ENCODE measurements at places on chromosomes 1 and 21.

DNA sequence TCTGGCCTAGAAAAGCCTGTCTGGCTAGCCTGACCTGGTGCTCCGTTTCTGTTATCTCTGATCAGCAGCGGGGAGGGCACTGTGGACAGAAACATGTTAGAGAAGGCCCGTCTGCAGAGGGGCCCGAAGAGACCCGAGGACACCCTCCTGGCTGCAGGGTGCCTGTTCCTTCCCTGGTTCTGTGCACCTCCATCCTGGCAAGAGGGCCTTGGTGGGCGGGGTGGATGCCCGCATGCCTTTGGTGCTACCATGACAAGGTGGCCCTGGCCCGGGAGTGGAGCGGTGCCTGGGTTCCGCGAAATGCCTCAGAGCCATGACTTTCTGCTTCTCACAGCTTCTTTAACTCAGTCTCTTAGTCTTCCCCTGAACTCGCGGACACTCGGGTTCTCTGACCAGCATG lies 233.6 kb downstream of the CAMTA1 start:
- DNase-seq, result no peak

DNA sequence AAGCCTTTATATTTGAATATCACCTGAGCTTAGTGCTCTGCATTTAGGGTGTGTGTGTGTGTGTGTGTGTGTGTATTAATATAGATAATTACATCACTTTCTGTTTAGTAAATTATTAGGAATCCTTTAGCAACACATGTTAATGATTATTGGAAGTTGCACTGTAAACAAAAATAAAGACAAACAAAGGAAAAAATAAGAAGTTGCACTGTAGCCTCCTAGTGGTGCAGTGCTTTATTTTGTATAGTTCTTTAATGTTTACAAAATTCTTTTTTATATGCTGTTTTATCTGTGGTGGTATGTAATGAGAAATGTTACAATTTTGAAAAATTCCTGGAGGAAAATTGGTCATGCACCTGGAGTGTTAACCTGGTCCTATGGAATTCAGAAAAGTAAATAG lies 69.2 kb downstream of the UBE4B start:
- no peak for DNase-seq

- no peak for DNase-seq
Observed at GRCh38 chr21:31041295-31042079, 3.2 kb upstream of the KRTAP19-8 start.

DNA sequence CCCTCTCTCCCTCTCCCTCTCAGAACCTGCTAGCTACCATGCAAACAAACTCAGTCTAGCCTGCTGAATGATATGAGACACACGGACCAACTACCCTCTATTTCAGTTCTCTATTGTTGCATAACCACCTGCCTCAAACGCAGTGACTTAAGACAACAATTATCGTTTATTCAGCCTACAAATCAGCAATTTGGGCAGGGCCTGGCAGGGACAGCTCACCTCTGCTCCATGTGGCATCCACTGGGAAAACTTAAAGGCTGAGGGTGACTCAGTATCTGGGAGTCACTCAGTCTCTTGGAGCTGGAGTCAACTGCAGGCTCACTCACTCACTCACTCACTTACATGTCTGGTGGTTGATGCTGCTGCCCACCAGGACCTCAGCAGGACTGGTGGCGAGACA lies 121.3 kb downstream of the SEC16B start:
- no peak for DNase-seq

- DNase-seq, result no peak
Observed at GRCh38 chr1:197619008-197619640, 156.2 kb downstream of the DENND1B start.

- no peak for DNase-seq
Observed at GRCh38 chr1:151491641-151492040, 19.5 kb upstream of the CGN start.

GRCh38 chr1:38528623-38529022 lies 330.9 kb downstream of the RRAGC start:
- DNase-seq, result no peak

DNA sequence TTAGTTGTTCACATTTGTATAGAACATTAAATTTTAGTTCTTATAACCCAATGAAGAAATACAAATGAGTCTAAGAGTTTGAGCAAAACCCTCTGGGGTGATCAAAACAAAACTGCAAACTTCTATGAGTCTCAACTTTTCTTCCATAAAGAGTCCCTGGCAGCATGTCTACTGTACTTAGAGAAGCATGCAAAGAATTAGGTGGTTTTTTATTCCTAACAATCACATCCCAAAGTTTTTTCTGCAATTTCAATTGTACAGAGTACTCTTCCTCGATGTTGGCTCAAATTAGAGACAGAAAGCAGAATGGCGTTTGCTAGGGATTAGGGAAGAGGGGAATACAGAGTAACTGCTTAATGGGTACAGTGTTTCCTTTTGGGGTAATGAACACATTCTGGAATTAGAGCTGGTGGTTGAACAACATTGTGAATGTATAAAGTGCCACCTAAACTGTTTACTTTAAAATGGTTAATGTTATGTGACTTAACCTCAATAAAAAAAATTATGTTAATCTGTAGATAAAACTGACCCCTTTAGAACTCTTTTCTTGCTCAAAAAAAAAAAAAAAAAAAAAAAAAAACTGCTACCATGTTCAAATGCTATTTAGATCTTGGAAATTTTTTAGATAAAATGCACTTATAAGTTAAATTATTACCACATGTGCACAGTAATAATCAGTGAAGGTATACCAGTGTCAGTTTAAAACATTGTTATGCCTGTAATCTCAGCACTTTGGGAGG lies 4.8 kb downstream of the RC3H1 start:
- no peak for DNase-seq

DNA sequence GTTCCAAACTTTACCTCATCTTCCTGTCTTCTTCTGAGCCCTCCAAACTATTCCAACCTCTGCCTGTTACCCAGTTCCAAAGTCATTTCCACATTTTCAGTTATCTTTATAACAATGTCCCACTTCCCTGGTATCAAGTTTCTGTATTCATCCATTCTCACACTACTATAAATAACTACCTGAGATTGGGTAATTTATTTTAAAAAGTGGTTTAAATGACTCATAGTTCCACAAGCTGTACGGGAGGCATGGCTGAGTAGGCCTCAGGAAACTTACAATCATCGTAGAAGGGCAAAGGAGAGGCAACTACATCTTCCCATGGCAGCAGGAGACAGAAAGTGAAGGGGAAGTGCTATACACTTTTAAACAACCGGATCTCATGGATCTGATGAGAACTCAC lies 428.5 kb upstream of the RGS18 start:
- no peak for DNase-seq

GRCh38 chr1:86747304-86747703 lies 42.9 kb downstream of the SH3GLB1 start:
- DNase-seq, result no peak

DNA sequence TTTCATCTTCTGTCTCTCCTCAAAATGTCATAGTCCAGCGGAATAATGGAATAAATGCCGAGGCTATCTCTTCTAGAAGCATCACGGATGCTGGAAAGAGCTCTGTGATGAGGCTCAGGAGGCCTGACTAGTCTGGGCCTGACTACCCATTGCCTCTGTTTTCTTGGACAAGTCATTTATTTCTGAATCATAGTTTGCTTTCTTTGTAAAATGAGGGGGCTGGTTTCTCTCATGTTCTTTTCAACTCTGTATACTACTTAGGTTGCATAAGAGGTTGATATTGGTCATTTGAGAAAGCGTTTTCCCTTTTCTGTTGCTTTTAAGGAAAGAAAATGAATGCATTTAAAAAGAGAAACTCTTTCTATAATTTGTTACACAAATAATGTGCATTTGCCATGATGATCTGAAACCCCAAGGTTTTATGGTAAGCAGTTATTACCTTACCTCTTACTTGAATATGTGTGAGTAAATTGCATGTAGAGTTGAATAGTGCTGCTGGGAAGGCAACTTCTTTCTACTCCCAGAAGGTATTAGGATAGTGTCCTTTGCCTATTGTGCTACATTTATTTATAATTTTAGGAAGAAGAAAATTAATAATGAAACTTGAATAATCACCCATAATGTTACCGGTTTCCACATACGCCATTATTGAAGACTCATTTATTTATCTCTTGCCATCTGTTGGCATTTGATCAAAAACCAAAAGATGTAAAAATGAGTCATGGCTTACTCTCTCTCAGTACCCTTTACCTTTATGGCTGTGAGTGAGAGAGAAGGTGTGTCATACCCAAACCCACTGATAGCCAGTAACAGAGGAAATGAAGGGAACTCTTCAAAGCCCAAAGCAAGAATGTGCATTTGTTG lies 179.1 kb downstream of the FASLG start:
- no peak for DNase-seq

GRCh38 chr1:201463071-201463552 lies 5.9 kb downstream of the PHLDA3 start:
- no peak for DNase-seq

- no peak for DNase-seq
Observed at GRCh38 chr1:30691480-30691879, 31.9 kb downstream of the MATN1 start.

DNA sequence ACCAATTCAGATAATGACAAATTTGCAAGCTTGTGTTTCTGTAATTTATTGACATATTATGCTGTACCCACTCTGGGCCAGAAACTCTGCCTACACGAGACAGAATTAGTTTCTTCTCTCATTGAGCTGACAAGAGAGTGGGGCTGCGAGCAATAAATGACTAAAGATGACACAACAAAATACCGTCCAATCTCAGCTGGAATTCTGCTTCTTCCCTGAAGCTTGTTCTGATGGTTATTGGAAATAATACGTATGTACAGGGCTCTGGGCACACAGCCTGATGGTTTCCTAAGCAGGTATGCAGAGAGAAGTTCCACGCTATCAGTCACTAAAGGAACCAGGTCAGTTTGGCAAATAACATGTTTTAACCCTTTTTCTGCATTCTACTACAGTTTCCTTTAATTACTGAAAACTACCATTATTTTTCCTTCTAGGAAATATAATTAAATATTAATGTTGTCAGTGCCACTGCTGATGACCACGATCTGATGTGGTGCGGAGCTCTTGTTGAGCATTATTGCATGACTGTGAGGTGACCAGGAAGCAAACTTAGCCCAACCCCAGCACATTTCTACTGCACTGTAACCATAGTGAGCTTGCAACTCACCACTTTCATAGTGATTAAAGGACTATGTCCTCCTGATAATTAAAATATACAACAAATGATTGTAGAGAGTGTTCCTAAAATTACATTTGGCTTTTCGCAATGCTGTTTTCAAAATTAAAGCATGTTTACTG lies 221.4 kb upstream of the L1TD1 start:
- DNase-seq, result no peak

- DNase-seq, result no peak
Observed at GRCh38 chr1:235079443-235080296, 49.0 kb downstream of the TOMM20 start.
